GM10248 (cell line): ENCODE measurements at places on chromosomes 2 and 18.

- no peak for DNase-seq
These were observed 648.0 kb downstream of the CCDC85A start for GRCh38 chr2:56831780-56832179.

DNA sequence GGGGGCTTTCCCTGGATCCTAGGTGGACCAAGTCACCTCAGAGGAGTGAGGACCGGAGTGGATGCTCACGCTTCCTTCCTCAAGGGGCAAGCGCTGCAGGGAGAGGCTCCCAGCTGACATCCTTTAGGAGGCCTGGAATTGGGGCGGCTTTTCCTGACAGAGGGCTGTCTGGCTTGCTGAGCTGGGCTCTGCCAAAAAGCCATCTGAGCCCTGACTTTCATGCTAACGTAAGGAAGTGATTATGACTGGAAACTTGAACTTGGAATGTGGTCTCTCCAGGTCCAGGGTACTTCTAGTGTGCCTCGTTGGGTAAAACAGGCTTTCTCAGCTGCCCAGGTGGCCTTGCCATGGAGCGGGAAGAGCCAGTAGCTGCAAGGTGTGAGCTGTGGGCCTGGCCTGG, 268.3 kb upstream of the SPRED2 start:
- no peak for DNase-seq

DNA sequence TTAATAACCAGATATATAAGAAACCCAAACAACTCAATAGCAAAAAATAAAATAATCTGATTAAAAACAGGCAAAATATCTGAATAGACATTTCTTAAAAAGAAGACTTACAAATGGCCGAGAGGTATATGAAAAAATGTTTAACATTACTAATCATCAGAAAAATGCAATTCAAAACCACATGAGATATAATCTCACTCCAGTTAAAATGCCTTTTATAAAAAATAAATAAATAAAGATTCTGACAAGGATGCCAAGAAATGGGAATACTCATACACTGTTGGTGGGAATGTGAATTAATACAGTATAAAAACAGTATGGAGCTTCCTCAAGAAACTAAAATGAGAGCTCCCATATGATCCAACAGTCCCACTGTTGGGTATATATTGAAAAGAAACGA, 33.9 kb upstream of the BMP10 start:
- DNase-seq, result no peak

DNA sequence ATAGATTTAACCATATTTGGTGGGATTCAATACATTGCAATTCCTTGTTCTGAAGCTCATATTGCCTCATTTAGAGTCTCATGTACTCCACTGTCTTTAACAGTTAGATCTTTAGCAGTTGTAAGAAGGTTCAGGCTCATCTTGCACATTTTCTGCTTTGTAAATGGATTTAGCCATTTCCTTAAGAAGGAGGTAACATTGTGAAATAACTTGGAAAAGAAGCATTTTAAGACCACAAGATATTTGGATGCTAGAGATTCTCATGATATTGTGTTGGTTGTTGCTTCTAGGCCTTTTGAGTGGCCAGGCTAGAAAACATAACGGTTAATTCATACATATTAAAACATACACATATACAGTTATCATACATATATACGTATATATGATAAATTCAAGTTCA, 445.8 kb upstream of the NXPH2 start:
- no peak for DNase-seq

DNA sequence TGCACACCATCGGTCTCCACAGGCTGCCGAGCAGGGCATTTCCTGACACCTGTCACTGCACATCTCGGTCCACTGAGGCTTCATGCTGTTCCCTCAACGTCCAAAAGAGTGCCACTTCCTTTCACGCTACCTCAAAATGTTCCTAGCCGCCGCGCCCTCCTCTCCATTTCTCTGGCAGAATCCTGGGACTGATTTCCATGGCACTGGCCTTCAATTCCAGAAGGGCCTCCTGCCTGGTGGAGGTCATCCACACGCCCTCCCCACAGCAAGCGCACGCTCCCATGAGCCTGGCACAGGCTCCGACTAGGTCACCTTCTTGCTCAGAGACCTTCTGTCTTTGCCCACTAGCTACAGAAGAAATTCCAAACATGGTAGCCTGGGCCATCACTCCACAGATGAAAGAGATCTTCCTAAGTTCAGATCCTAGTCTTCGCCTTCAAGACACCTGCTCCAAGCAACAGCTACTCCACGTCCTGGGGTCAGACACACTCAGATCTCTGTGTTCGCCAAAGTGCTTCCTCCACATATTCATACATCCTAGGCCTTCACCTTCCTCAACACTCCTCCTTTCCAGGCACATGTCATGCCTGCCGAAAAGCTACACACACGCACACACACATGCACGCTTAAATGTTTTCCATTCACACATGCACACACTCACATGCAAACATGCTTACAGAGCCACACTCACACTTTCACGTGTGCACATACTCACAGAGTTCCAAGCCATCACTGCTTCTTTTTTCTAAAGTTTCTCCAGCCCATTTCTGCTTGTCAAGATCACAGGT, 94.0 kb downstream of the PXDN start:
- no peak for DNase-seq

GRCh38 chr2:173254659-173255058, 100.0 kb upstream of the CDCA7 start:
- no peak for DNase-seq
